Stimulated activated CD8-positive, alpha-beta memory T cell treated with anti-CD3 and anti-CD28 coated beads, Interleukin-4, amount 100 ng/mL, for 4 hours (primary cell): ENCODE measurements at places on chromosomes 4 and X.

- no peak for DNase-seq
These were observed 451.5 kb downstream of the UBE2NL start for GRCh38 chrX:144335402-144335801.

GRCh38 chr4:114037988-114038387 lies 58.5 kb upstream of the ARSJ start:
- no peak for DNase-seq

- DNase-seq, result no peak
These were observed 120.0 kb downstream of the SPRY1 start for GRCh38 chr4:123516576-123516975.

DNA sequence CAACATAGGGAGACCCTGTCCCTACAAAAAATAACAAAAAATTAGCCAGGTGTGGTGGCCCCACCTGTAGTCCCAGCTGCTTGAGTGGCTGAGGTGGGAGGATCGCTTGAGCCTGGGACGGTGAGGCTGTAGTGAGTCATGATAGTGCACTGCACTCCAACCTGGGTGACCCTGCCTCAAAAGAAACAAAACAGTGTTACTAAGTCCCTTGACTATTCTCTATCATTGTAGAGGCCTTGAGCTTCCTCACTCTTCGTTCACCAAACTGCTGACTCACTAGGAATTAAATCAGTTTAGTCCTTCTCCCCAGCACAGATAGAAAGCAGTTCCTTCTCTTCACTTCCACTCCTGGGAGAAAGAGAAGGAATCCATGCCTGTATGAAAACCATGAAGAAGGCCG lies 14.5 kb downstream of the CDS1 start:
- no peak for DNase-seq

DNA sequence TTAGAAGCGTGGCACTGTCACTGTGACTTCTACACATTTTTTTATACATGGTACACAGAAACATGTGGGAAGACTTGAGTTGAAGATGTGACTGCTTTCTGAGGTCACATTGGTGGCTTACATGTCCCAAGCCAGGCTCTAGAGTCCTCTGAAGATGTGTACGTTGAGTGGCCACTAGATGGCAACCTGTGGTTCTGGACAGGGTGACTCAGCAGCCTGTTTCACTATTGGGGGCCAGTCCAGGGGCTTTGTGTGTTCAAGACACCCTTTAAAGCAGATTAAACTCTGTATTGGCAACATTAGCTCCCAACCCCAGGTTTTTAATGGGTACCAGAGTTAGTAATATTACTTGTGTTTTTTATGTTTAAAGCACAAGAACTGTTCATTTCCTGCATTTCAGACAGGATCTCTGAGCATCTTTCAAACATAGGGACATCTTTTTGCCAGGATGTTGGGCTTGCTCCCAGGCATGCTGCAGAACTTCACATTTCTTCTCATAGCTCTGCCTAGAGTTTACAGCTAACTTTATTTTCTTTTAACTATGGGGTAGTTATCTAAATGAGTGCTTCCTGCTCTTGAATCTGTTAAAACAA lies 53.0 kb downstream of the DCUN1D4 start:
- DNase-seq, result peak; percentile 4

GRCh38 chr4:173685831-173686210 lies 155.8 kb upstream of the HAND2 start:
- DNase-seq, result no peak

DNA sequence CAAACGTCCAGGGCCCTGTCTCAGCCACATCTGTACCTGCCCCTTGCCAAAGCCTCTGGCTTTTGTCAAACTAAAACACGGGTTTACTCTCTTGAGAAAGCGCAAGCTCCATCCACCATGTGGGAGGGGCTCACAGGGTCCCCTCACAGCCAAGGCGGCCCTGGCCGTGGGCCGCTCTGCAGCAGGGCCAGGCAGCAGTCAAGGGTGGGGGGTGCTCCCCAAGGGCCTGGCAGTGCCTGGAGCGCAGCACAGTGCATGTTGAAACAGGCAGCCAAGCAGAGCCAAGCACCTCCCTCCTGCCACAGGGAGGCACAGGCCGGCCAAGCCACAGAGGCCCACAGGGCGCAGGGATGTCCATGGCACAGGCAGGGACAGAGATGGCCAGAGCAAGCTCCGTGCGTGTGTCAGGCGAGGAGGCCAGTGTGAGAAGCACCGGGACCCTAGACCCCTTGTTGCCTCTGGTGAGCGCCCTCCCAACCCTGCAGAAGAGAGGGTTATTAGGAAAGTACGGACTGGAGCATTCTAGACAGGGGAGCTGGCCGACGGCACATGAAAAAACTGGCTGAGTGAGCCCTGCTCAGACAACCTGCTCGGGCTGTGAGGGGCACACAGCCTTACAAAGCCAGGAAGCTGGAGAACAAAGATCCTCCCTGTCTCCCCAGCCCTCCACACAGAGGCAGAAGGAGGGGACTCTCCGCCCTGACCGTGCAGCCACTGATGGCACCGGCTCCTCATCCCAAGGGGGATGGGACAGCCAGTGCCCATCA lies 39.0 kb downstream of the FAM53A start:
- DNase-seq, result no peak

GRCh38 chr4:145984563-145984962 lies 45.9 kb upstream of the ZNF827 start:
- DNase-seq, result no peak

DNA sequence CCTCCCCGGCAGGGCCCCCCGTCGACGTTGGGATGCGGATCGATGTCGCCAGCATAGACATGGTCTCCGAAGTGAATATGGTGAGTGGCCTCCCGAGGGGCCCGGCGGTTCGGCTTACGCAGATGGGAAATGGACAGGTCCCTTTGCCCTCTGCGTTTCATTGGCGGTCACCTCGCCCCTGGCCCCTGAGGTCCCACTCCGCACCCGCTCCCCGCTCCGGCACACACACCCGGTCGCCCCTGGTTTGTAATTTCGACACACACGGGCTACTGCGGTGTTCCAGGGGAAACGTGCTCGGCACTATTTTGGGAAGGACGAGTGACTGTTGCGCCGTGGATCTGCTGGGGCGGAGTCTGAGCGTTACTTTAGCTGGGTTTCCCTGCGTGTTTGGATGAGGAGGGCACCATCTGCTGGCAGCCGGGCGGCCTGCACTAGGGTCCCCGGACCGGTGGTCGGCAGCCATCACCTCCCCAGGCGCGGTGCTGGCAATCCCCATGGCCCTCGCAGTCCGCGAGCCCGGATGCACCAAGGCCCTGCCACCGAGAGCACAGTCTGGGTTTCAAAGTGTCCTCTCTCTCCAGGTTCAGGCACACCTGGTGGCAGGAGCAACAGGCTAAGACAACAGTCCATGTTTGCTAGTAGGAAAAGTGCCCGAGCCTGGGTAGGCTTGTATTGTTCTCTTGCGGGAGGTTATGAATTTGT lies 1.2 kb downstream of the GABRB1 start:
- no peak for DNase-seq

DNA sequence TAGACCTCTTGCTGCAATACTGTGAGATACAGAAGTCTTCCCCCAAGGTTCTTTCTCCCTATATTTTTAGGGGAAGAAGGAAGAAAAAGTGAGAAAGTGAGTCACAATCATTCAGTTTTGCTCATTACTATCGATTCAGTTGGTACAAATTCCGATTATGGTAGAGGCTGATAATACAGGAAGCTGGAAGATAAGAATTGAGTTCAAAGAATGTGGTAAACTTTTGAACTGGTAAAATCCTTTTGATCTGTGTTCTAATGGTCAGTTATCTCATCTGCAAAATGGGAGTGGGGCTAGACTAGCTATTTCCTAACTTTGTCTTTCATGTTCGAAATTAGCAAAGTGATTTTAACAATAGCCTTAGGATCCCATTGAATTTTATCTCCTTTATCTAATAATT lies 101.4 kb upstream of the FAT1 start:
- DNase-seq, result no peak

GRCh38 chr4:169342159-169342860 lies 71.6 kb upstream of the SH3RF1 start:
- DNase-seq, result no peak

GRCh38 chrX:108736509-108737479 lies at the start of gene IRS4:
Gene IRS4, minus strand, starts transcription at chrX:108736563.
- no peak for DNase-seq

DNA sequence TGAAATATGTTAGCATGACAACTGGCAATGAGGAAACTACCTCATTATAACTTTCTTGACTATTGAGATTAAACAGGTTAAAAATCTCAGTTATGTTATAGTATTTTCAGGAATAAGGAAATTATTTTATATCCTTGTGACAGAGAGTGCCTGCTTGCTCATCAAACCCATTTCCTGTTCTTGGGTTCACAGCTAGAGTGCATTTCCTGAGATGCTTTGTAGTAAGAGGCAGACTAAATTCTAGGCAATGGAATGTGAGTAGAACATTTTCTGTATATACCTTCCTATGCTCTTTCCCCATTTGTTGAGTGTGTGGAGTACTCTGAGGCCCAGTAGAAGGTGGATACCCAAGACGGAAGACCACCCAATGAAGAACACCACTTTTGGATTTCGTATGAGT lies 96.9 kb upstream of the CASK start:
- DNase-seq, result no peak

DNA sequence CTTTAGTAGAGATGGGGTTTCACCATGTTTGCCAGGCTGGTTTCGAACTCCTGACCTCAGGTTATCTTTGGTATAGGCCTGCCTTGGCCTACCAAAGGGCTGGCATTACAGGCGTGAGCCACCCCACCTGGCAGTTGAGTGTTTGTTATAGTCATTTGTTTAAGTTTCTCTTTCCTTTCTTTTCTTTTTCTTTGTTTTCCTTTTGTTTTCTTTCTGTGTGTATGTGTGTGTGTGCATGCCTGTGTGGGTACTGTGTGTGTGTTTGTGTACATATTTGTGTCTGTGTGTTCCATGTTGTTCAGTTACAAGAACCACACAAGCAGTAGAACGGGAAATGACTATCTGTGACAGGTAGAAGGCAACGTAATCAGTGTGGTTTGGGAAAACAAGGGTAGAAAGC lies 624.9 kb downstream of the FSTL5 start:
- DNase-seq, result no peak

DNA sequence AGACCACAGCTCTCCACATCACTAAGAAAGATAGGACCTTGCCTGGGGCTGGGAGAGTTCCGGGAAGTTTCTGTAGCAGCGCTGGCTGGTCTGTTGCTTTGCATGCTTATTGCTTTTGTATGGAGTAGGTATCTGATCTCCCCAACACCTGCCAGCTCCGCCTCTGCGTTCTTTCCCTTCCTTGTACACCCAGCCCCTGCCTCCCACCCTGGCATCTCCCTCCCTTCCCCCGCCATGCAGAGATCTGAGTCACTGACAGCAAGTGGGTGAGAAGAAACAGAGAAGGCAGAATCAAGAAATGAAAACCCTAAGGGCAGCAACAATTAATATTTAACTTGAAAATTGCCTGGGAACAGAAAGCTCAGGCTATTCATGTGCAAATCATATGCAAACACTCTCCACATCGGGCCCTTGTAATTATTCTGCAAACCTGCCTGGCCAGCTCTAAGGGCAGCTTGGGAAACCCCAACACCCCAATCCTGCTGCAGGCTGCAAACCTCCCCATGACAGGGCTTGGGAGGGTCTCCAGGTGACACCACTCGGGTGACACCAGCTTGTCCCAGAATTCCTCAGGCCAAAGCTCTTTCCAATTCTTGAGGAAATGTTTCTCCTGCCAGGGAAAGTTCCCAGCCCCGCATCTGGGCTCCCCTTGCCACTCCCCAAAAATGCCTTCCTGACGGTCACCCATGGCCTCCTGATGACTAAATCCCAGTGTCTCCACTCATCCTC lies 257.2 kb downstream of the FBXW7 start:
- no peak for DNase-seq

DNA sequence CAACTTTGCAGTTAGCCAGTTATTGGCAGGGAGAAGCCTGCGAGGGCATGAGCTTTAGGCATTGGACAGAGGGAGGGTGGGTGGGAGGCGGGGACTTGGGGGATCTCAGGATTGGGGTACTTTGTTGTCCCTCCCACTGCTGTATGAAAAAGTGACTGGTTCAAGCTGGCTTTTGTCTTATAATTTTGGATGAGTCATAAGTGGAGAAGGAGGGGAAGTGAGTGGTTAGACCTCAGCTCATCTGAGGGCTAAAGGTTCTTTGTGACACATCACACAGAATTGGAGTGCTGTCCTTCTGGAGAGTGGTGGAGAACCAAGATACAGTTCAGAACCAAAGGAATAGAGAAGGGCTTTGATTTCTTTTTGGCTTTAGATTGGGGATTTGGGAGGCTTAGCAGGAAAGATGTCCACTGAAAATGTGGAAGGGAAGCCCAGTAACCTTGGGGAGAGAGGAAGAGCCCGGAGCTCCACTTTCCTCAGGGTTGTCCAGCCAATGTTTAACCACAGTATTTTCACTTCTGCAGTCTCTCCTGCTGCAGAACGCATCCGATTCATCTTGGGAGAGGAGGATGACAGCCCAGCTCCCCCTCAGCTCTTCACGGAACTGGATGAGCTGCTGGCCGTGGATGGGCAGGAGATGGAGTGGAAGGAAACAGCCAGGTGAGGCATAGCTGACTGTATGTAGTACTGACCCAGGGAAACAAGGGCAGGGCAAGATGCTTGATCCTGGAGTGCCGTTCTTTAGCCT lies at the start of gene SLC4A4:
TSS of gene SLC4A4 (plus strand) at position 175 of the 748 bp plus-strand sequence.
- DNase-seq, result no peak

GRCh38 chrX:133793626-133794025 lies 191.8 kb downstream of the GPC3 start:
- no peak for DNase-seq

DNA sequence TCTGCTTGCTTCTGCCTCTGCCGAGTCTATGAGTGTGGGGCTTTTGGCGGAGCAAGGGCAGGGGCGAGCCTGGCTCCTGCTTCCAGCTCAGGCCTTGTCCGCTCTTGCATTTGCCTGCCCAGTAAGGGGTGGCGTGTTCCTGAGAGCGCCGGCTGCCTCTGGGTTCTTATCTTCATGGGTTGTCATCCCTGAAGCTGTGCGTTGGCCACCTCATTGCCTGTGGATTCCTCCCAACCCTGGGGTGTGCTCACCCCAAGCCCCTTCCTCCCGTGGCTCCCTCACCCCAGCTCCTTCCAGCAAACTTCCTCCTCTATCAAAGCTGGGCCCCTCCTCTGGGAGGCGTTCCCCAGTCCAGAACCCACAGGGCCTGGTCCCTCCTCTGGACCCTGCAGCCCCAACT lies 17.5 kb downstream of the SH3BP2 start:
- no peak for DNase-seq

GRCh38 chrX:10212395-10212794 lies 55.6 kb downstream of the CLCN4 start:
- DNase-seq, result no peak

DNA sequence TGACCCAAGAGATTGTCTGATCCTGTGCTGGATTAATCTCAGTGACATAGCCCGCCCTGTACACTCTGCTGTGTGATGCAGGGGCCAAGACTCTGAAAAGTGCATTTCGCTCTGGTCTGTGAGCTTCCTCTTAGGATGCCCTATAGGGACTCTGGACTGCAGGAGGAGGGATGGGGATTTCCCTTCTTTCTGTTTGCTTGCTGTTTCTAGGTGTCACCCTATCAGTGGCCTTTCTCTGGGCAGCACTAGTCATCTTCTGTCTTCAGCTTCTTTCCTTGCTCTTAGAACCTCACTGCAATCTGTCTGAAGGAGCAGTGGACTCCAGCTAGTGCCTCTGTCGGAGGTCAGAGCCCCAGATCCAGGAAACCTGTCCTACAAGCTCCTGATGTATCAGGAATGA lies 34.5 kb upstream of the SCRG1 start:
- no peak for DNase-seq

GRCh38 chr4:103720661-103721060 lies 876 bp upstream of the TACR3 start:
- DNase-seq, result no peak

- no peak for DNase-seq
These were observed 10.4 kb downstream of the OGT start for GRCh38 chrX:71543316-71543715.

- DNase-seq, result no peak
These were observed 273.1 kb upstream of the ARSJ start for GRCh38 chr4:114252499-114252898.

GRCh38 chrX:21004835-21005234 lies 369.4 kb upstream of the CNKSR2 start:
- no peak for DNase-seq
